ENCODE measurements at places on chromosomes 4 and X. TPM values are rescaled to one million over a fixed set of nuclear protein-coding genes. Genes with fewer than 3 reads are reported as not detected.

SAGE1 gene
- polyA plus RNA-seq, result not detected

DNA sequence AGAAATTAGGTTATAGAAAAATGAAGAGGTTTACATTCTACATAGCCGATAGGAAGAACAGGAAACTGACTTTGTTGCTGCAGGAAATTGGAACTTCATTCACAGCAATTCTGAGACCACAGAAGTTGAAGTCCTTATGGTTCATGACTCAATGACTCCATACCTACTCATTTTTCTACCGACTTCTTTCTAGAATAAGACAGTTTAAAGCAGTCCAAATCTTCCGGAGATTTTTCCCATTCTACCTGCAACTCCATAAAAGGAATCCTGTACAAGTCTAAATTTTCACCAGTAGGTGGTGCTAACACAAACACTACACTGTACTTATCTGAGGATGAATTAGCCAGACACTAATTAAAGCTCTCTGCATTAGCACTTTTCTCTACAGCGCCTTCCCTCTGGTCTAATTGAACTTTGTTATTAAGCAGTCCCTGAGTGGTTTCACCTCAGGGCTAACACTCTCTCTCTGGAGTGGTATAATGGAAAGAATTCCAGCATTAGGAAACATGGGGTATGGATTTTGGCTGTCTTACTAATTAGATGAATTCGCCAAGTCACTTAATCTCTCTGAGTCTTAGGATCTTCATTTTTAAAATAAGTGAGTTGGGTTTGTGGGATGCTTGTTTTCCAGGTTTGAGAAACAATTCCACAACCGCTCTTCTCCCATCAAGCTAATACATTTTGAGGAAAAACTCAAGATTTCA lies 167.9 kb downstream of the SMIM20 start:
- no peak for DNase-seq

GUCY1A1 gene
- 88.3 TPM for polyA plus RNA-seq

GRCh38 chr4:174260099-174260498 lies 23.4 kb downstream of the FBXO8 start:
- no peak for DNase-seq

WDFY3 gene
- polyA plus RNA-seq, result 54.0 TPM

DNA sequence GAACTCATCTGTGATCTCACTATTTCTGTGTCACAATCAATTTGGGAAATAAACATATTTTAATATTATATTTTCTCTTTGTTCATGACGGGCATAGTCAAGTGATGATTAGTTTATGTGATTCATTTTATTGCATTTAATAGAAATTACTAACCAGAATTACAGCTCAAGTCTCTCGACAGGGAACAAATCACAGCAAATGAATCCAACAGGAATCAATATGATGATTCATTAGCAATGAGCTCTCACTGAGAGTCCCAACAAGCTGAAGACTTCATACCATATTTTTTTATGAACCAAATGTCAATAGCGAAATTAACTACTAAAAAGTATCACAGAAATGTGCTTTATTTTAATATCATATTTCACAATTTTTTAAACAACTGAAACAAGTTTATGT lies 649.7 kb downstream of the GRID2 start:
- DNase-seq, result no peak

- DNase-seq, result no peak
Measured at GRCh38 chr4:25450491-25450901, 73.4 kb downstream of the ANAPC4 start.

GRCh38 chr4:577499-578450 lies 1.7 kb upstream of the TMEM271 start:
- DNase-seq, result no peak

OTUD4 gene
- 40.0 TPM for polyA plus RNA-seq

DNA sequence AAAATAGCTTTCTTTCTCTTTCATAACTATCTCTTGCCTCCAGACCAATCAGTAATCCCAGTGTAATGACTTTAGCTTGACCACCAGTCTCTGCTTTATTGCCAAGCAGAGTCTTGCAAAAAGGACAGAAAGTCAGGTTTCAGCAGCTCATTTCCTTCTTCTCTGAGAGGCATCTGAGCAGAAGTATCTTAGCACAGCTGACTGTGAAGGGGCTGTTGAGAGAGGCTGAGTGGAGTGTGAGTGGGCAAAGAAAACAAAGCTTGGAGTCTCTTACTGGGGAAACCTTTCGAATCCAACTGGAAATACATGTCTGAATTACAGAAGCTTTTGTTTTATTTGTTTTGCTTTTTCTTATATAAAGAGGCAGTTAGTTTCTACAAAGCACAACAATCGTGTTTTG lies 170.3 kb upstream of the IGFBP7 start:
- DNase-seq, result no peak

MAGEH1 gene
- 69.3 TPM for polyA plus RNA-seq

DNA sequence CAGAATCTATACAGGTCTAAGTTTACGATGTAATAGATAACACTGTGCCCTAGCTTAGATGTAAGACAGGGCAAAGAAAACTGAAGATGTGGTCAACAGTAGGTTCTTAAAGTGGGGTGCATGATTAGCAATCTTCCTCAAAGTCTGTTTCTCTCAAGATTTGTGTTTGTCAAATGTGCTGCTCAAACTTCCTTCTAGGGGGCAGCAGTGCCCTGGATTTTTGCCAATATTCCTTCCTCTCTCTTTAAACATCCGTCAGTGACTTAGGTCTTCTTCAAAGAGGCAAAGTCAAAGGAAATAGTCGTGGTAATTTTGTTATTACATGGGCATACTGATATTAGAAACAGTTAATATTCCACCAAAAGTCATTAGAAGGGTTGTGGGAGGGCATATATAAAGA lies 4.2 kb upstream of the PDHA2 start:
- DNase-seq, result no peak

GRCh38 chrX:119667111-119667878 lies 25.7 kb downstream of the SEPTIN6 start:
- no peak for DNase-seq

GRCh38 chr4:59455751-59456150 lies 1744.4 kb upstream of the ADGRL3 start:
- no peak for DNase-seq

DNA sequence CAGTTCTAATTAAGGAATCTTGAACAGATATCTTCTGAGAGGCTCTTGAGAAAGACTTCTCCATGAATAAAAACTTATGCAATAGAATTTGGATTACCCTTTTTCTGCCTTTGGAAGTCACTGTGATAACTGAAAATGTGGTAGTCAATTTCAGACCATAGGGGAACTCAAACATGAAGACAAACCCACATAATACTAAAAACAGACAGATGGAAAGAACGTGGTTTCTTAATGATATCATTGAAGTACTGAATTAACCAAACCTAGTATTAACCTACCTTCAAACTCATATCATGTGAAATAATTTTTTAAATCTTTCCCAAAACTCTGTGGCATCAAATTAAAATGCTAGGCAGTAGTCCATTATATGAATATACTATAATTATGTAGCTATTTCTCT lies 153.5 kb downstream of the CAMK2D start:
- DNase-seq, result no peak

GRCh38 chr4:176273736-176274135 lies 4.7 kb upstream of the ASB5 start:
- no peak for DNase-seq
